ENCODE measurements at places on chromosomes 2 and 18. TPM values are rescaled to one million over a fixed set of nuclear protein-coding genes. Genes with fewer than 3 reads are reported as not detected.

The MERTK gene
- total RNA-seq, result 1.1 TPM

The TUBA3D gene
- total RNA-seq, result not detected

The MTCL1 gene
- 19.3 TPM for total RNA-seq

The SFT2D3 gene
- total RNA-seq, result 4.0 TPM

The ZSWIM2 gene
- not detected for total RNA-seq

The WIPF1 gene
- total RNA-seq, result 7.0 TPM

The C2orf66 gene
- not detected for total RNA-seq

The PKDCC gene
- 99.8 TPM for total RNA-seq

The SLC5A7 gene
- not detected for total RNA-seq

The CRYBA2 gene
- not detected for total RNA-seq

The MEIS1 gene
- total RNA-seq, result 12.3 TPM

The NHEJ1 gene
- total RNA-seq, result 21.2 TPM

The PRKAG3 gene
- not detected for total RNA-seq

The CNDP1 gene
- total RNA-seq, result not detected

The LCT gene
- not detected for total RNA-seq

The SERPINB12 gene
- total RNA-seq, result not detected

The ALK gene
- not detected for total RNA-seq

The MC5R gene
- total RNA-seq, result not detected

The AKAIN1 gene
- not detected for total RNA-seq

The FEZ2 gene
- total RNA-seq, result 53.8 TPM

The ANKMY1 gene
- total RNA-seq, result 11.2 TPM

The PSTPIP2 gene
- total RNA-seq, result 1.8 TPM

The GKN1 gene
- total RNA-seq, result not detected

The MEP1B gene
- not detected for total RNA-seq

The WNT10A gene
- total RNA-seq, result not detected

The CSRNP3 gene
- total RNA-seq, result 1.5 TPM

The FAM117B gene
- total RNA-seq, result 2.6 TPM

The DSG2 gene
- 1.6 TPM for total RNA-seq

The NT5C1B gene
- not detected for total RNA-seq

The EMX1 gene
- total RNA-seq, result not detected

The C2orf78 gene
- total RNA-seq, result not detected

The ALKAL2 gene
- not detected for total RNA-seq

The ATAD2B gene
- total RNA-seq, result 3.2 TPM

The BMPR2 gene
- 20.9 TPM for total RNA-seq

The TRPM8 gene
- not detected for total RNA-seq

The ST8SIA5 gene
- total RNA-seq, result not detected

The EVA1A gene
- 11.9 TPM for total RNA-seq

The FOXI3 gene
- not detected for total RNA-seq

The ADGRF3 gene
- not detected for total RNA-seq

Data from cardiac atrium fibroblast (primary cell).